ENCODE measurements at places on chromosomes 3 and 15.

DNA sequence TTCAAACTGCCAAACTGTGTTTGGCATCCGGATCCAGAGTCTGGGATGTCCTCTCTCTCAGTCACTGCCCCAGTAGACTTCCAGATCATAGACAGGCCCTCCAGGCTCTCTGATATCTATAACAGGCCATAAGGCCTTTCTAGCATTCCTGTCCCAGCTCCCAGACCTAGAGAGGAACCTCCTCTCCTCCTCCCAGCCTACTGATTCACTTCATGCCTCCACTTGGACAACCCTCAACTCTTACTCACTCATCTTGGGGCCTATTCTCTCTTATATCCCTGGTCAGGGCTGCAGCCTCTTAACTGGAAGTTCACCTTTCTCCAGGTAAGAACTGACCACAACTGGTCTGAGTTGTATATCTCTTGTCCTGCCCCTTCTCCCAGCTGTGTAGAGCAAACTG lies 253.7 kb upstream of the TRIM42 start:
- no peak for DNase-seq

- DNase-seq = no peak
These were observed 57.4 kb upstream of the PSMD6 start for GRCh38 chr3:64080616-64081234.

DNA sequence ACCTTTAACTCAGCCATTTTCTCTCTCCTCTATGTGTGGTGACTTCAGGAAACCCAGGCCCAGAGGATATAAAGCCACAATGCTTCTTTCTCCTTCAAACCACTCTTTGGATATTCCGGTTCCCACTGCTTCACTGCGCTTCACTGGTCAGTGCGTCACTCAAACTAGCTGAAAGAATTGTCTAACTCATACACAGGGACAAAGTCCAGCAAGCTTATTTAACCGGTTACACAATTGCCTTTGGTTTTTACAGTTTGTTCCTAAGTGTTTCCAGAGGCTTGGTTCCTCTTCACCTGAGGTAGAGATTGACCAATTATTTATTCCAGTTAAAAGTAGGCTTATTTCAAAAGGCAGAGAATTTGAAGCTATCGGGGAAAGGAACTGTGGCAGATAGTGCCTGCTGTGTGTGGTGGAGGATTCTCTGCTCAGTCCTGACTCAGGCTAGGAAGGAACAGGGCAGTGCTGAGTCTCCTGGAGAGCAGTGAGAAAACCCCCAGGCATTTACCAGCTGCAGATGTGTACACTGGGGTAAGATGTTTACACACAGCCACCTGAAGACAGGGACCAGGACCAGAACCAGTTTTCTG lies at the start of gene HGD:
Gene HGD (minus strand): TSS at position 145 of the 587 bp plus-strand sequence. CDS start 128 bp downstream, at position 17.
- no peak for DNase-seq

DNA sequence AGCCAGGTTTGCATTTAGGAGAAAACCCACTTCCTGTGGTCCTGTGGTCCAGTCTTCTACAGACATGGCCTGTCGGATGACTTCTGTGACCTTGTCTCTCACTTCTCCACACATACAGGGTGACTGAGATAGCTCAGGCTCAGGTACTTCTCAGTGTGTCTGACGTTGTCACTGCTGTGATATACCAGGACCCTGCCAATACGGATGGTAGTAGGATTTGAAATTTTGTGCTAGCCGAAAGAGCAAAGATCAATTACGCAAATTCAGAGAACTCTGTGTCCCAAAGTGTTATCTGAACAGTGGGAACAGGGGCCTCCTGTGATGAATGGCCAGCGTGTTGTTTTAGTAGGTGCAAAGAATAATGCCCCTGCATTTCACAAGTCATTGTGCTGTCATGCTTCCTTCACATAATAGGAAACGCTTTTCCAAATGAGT lies 128.9 kb downstream of the MCTP2 start:
- no peak for DNase-seq

DNA sequence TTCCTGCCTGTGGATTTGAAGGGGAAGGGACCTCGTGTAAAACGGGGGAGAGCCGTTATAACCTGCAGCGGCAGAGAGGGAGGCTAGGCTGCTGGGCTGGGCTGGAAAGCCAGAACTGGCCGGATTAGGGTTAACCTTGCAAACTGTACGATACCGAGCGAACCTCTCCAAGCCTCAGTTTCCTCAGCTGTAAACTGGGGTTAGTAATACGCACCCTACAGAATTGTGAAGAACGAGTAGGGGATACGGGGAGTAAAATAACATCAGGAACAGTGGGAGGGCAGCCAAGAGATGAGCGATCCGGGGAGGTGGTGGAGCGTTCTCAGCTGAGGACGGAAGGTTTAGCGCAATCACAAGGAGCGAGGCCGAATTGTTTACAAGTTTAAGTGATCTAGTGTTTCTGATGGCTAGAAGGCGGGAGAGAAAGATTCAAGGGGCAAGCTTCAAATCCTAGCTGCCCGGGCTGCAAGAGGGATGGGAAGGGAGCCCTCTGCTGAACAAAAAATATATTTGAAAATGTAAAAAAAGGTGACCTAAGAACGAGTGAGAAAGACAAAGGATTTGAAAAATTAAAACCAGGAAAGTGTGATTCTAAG lies 768 bp upstream of the SEMA5B start:
- DNase-seq = no peak

DNA sequence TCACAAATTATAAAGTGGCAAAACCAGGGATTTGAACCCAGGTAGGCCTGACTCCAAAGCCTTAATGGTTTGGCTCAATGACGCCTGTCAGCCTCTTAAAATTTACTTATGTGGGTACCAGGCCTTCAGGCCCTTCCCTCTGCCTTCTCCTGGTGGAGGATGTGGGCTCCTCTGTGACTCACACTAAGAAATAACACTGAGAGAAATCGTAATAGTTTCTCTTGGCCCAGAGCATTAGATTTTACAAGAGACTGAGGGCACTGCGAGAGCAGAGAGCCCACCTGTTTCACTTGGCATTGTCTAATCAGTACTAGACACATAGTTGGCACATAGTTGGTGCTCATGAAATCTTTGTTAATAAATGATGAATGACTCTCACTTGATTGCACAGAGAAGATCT lies 505.2 kb downstream of the SHQ1 start:
- DNase-seq = peak; percentile 48

DNA sequence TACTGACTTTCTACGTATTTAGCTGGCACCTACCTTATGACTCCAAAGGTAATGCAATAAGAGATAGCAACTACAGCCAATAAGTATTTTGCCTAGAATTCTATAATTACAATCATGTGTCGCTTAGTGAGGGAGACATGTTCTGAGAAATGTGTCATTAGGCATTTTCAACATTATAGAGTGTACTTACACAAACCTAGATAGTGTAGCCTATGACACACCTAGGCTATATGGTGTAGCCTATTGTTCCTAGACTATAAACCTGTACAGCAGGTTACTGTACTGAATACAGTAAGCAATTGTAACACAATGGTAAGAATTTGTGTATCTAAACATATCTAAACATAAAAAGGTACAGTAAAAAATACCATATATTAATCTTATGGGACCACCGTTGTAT lies 363.4 kb upstream of the DPH6 start:
- DNase-seq = peak; percentile 9

DNA sequence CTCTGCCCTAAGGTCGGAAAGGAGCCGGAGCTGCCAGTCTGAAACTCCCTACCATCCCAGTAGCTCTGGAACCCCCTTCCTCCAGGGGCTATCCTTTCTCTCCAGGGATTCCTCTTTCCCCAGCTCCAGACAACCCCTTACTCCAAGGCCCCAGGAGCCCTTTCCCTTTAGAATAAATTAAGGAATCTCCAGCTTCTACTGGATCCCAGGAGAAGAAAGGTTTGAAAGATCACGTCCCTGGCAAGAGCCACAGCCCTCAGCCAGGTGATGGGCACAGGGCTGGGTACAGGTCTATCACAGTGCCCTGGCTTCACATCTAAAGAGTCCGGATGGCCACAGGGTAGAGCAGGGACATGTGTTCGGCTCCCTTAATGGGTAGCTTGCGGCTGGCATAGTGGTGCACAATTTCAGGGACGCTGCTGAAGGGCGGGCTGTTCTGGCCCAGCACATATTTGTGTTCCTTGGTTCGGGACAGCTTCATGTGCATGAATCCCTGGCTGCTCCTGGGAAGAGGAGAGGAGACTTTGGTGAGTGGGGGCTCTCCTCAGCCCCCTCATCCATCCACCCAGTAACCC lies 20.0 kb downstream of the SHF start:
- DNase-seq = no peak

GRCh38 chr3:99413504-99413903 lies 224.9 kb upstream of the COL8A1 start:
- peak; percentile 24 for DNase-seq

- DNase-seq = peak; percentile 30
These were observed 20.5 kb upstream of the MINDY4B start for GRCh38 chr3:150925751-150926201.

- DNase-seq = no peak
These were observed 6.0 kb downstream of the FOXB1 start for GRCh38 chr15:60009980-60010732.

DNA sequence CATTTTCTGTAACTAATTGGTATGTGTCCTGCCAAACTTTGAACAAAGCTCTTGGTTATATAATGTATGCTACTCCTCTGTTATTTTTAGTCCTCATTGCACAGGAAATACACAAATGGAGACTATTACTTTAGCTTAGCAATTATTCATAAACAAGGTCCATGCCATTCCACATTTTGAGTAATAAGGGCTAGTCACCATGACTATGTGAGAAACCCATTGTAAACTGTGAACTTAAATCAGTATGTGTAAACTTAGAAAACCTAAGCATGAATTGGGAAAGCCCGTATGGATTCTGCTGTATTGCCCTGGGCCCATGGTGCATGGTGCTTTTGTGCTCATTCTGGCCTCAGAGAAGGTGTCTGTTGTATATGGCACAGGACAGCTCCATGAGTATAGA lies 100.3 kb downstream of the HCN4 start:
- DNase-seq = no peak

DNA sequence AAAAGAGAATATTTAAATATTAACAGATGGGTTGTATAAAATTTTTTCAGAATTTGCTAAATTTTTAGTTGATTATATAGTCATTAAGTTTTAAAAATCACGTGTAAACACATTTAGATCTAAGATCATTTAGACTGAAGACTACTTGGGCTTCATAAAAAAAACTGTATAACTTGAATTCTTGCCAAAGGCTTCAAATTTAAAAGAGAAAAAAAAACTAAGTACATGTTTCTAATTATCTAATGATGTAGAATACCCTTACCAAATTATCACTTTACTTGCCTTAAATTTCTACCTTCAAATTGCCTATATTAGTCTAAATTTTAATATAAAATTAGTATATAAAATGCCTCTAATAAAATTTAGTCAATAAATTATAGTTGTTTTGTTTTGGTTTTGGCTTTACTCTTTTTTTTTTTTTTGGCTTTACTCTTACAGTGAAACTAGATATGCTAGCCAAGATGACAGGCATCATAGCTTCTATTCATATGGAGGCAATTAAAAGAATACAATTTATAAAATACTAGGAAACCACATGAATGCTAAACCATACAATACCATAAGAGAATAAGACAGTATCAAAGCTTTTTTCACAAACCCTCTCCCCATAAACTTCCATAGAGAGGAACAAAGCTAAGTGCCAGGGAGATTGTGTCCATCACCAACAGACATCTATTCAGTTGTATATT lies 183.1 kb upstream of the KCNMB2 start:
- no peak for DNase-seq

- no peak for DNase-seq
These were observed 74.0 kb downstream of the DHX36 start for GRCh38 chr3:154250291-154250690.

- DNase-seq = peak; percentile 91
These were observed 116.9 kb upstream of the RAD18 start for GRCh38 chr3:9080163-9080562.

DNA sequence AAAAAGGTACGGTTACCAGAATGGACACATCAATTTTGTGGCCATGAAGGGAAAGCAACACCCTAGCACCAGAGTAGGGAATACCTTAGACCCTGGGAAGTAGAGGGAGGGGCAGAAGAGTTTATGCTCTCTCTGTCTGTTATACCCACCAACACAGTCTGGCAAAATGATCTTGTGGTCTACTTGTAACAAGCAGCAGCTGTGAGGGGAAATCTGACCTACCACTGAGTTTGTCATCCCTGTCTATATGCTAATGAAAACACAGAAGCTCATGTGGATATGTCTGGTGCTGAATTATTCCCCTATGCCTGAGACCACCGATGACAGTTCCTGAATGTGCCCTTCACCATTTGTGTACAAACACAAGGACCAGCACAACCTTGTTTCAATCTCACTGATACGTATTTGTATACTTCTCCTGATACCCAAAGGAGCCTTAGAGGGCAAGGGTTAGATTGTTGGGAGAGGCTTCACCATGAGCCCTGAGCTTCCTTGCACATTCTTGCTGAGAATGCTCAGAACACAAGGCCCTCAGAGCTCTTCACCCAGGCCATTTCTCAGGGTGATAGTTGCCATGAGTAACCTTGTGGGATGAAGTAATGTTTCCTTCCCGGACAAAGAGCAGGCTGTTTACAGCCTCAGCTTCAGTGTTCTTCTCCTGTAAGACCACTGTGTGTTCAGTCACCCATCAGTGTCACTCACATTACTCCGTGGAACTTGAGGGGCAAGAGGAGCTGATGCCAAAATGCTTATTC lies 24.7 kb upstream of the ZNF639 start:
- DNase-seq = no peak

GRCh38 chr3:168839653-168840052 lies 743.9 kb upstream of the GOLIM4 start:
- DNase-seq = no peak

DNA sequence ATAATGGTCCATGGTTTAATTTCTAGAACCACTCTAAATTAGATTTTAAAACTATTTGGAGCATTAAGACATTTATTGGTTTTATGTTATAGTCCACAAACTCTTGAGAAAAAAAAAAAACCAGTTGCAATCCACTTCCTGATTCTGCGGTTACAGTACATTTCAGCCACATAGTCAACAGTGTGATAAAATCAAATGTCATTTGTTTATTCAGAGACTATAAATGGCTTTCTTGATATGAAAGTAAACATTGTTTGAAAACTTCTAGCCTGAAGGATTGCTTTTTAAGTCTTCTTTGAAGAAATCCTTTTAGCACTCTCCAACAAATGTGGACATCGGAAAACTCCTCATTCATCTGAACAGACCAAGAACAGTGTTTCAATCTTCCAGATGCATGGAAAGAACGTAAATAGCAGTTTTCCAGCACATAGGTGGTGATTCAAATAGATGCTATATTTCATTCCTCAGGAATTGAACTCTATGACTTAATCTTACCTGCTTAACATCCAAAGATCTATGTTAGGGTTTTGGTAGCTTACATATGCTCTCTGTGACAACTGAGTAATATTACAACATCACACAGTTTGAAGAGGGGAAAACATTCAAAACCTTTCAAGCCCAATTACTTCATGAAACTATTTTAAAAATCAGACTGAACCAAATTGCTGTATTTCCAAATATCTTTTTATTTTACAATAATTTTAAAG lies 87.8 kb upstream of the UBE2E2 start:
- DNase-seq = no peak

DNA sequence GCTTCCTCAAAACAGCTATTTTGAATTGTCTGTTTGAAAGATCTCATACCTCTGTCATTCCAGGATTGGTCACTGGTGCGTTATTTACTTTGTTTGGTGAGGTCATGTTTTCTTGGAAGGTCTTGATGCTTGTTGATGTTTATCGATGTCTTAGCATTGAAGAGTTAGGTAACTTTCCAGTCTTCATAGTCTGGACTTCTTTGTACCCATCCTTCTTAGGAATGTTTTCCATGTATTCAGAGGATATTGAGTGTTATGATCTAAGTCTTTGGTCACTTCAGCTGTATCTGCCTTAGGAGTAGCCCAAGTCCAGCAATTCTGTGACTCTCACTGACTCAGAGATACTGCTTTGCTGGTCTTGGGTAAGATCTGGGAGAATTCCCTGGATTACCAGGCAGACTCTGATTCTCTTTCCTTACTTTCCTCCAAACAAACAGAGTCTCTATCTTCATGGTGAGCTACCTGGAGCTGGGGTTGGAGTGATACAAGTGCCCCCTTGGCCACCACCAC lies 398.6 kb downstream of the ZIC4 start:
- no peak for DNase-seq
